ENCODE measurements at places on chromosomes 1 and 21.

- no peak for DNase-seq
Measured at GRCh38 chr1:224490549-224491537, 56.2 kb upstream of the WDR26 start.

DNA sequence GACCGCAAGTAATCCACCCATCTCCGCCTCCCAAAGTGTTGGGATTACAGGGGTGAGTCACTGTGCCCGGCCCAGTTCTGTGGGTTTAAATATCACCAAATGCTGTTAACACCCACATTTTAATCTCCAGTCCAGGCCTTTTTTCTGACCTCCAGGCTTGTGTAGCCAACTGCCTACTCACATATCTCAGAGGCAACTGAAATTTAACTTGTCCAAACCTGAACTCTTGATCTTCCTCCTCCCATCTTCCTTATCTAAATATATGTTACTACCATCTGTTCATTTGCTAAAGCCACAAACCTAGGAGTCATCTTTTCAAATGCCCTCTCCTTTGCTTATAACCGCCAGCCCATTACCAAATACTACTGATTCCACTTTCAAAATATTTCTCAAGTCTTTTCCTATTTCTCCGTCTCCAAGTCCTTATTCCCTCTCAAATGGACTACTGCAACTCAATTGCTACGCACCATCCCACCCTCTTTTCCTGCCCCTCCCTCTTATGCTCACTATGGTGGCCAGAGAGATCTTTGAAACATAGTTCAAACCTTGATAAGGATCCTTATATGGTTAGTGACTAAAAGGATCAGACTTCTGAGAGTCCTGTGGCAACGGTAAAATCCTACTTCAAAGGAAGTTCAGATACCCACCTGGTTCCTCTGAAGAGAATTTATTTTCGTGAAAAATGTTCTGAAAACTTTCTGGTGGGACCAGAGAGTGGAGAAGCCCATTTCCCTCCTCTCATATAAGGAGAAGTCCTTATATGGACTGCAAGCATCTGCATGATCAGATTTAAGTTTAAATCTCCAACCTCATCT lies 78.5 kb upstream of the CDC42BPA start:
- DNase-seq, result no peak

GRCh38 chr21:34615487-34615814 lies 538 bp upstream of the RCAN1 start:
- DNase-seq, result no peak

- DNase-seq, result no peak
Measured at GRCh38 chr1:153509036-153509435, 26.8 kb downstream of the S100A6 start.

Data from NCI-H2227 treated with DMSO at 0.1 percent for 48 hours (cell line).